ENCODE measurements at places on chromosomes 12 and 14.
A peak's percentile ranks its signal among the peaks of the same experiment; 100 is the strongest.

GRCh38 chr14:95274874-95275273 lies 44.8 kb downstream of the CLMN start:
- no peak for DNase-seq

- DNase-seq = peak; percentile 34
Observed at GRCh38 chr14:39469094-39469710, 37.0 kb upstream of the FBXO33 start.

DNA sequence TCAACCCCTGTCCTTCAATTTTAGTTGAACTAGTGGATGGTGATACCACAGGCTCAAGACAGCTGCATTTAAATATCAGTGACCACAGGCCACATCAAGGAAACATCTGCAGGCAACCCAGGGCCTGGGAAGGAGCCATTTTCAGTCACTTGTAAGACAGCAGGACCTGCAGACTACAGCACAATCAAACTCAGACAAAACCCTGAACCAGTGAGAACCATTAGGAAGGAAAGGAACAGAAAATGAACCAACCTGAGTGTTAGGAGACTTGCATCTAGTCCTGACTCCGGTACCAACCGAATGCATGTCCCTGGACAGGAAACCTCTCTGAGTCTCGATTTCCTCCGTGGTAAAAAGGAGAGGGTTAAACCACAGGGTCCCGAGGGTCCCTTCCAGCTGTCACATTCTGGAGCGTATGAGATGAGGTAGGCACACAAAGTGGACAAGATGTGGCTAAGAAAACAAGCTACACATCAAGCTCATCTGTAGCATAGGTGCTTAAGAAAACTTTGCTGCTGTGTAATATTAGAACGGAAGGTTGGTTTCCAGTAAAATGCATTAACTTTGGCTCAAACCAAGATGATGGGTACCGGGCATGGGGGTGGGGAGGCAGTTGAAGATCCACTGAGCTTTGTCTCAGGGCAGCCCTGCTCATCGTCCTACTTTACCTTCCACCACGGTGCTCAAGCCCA lies 1.6 kb upstream of the CDKN1B start:
- DNase-seq = no peak

GRCh38 chr14:73606271-73606670 lies 6.0 kb upstream of the ACOT6 start:
- DNase-seq = no peak

DNA sequence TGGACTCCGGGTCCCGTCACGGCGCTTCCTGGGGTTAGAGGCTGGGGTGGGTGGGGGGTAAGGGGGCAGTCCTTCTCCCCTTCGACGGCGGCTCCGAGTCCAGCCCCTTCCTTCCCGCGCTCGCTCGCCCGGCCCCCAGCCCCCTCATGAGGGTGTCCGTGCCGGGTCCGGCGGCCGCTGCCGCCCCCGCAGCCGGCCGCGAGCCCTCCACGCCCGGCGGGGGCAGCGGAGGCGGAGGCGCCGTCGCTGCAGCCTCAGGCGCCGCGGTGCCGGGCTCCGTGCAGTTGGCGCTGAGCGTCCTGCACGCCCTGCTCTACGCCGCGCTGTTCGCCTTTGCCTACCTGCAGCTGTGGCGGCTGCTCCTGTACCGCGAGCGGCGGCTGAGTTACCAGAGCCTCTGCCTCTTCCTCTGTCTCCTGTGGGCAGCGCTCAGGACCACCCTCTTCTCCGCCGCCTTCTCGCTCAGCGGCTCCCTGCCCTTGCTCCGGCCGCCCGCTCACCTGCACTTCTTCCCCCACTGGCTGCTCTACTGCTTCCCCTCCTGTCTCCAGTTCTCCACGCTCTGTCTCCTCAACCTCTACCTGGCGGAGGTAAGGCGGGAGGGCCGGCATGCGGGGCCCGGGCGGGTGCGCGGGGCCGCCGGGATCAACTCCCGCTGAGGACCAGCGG lies 500 bp downstream of the GPR137C start:
- DNase-seq = no peak

- no peak for DNase-seq
Observed at GRCh38 chr12:132174839-132175490, 30.7 kb downstream of the NOC4L start.

DNA sequence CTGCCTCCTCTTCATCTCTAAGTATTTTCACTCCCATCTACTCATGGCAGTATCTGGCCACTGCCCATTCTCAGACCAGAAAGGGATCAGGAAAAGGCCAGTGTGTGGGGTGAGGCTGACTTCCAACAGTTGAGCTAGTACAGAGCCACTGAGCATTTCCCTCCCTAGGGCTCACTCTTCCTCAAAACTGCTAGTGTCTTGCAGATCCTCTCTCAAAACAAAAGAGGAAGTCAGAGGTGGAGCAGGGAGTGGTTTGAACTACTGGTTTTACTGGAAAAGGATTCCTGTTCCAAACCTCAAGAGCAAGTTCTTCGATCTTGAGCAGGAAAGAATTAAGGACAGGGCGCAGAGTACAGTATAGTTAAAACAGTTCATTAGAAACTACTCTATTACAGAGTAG lies 11.7 kb upstream of the RNASE10 start:
- DNase-seq = no peak

DNA sequence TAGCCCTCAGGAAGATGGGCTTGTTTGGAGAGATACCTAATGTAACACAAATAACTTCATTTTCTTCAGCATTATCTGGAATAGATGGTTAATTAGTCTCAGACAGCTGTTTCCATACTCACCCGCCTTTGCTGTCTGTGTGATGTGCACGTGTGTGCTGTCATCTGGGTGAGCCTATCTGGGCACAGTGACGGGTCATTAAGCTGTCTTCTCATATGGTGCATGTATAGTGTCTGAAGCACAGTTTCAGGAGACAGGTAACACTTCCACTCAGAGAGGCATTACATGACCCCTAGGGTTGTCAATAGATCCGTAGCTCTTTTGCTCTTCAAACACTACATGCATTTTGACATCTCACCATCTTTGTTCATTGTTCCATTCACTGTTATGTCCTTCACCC lies 493.3 kb downstream of the APAF1 start:
- no peak for DNase-seq

DNA sequence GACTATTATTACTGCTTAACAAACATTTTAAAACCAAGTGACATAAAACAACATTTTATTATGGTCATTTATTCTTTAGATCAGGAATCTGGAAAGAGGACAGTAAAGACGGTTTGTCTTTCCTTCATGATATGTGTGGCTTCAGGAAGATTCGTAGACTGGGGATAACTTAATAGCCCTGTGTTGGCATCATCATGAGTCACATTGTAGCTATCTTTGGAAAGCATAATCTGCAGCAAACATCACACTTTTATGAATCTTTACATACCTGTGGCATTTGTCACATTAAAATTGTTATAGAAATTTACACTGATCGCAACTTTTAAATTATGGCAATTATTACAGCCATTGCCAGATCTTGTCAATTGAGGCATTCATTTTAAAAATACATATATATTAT lies 397.1 kb downstream of the NOVA1 start:
- no peak for DNase-seq

DNA sequence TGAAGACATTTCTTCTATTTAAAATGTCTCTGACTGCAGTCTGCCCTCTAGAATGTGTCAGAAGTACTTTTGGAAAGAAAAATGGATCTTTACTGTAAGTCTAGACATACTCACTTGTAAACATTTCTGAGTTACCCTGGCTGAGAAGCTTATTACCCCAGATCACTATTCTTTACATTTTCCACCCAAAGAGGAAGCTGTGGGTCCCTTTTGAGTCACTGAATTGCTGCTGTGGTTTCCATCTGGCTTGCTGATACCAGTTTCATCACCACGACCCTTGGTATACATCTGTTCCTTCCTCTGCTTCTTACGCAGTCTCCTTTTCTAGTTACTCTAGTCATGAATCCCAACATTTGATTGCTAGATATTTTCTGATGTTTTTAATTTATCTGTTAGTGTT lies 20.2 kb upstream of the CLEC4D start:
- no peak for DNase-seq

GRCh38 chr12:7793211-7793610 lies 4.0 kb downstream of the NANOG start:
- DNase-seq = no peak

DNA sequence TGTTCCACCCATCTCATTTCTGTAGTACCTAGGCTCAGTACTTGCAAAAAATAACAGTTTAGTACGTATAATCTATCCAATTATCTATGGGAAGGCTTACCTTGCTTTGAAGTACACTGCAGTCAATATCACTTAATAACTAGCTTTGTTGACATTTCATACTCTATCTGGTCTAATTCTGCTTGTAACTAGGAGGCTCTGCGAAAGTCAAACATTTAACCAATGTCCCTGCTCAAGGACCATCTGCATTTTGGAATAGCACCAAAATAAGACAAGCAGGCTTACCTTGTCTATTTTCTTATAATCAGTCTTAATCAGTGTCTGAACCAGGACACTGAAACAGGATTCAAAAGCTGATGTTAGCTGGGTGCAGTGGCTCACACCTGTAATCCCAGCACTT lies 39.9 kb downstream of the SLC25A47 start:
- no peak for DNase-seq

GRCh38 chr14:90299408-90299807 lies 32.3 kb downstream of the NRDE2 start:
- DNase-seq = no peak

- DNase-seq = no peak
Observed at GRCh38 chr12:106893451-106893850, 62.3 kb upstream of the TMEM263 start.

DNA sequence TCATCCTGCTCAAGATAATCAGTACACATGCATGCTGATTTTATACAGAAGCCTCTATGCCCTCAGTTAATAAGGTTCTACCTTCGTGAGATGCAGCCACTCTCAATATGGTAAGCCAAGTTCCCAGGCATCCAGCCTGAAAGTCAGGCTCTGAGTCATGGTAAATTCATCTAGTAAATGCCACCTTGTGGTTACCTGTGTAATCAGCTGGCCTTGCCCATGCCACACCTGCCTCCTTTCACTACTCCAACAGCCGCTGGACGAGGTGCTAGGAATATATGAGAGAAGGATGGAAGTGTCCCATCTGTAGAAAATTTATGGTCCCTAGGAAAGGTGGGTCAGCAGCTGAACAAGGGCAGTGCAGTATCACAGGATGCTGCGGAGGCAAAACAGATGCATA lies 207.3 kb downstream of the SSPN start:
- no peak for DNase-seq

DNA sequence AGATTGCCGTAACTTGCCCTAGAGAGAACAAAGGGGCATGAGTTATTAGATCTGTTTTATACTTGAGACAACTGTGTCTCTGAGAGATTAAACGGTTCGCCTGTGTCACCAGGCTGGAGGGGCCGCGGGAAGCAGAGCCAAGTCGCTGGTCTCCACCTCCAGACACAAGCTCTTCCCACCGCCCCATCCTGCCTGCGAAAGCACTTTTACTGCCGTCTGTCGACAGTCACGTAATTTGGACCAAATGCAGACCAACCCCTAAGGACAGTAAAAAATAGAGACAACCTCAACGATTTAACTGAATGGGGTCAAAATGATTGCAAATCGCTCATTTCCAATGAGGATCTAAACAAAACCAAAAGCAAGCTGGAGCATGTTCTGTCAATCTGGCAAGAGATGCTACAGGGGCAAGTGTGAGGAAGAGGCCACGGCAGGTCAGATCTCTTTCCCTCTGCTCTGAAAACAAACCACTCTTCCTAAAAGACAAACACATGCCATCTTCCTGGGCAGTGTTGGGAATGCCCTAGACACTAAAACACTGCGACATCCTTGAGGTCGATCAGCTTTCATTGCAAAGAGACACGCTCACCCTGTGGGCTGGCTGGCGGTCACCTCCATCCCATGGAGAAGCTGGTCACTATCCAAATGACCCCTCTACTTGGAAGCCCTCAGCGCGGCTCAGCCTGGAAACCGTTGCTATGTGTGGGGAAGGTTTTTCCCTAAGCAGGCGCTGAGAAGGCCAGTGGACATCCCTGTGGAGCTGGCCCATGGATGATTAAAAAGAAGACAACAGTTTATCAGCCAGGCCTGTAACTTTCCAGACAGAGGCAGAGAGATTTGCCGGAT lies 17.1 kb downstream of the GSC start:
- DNase-seq = no peak

DNA sequence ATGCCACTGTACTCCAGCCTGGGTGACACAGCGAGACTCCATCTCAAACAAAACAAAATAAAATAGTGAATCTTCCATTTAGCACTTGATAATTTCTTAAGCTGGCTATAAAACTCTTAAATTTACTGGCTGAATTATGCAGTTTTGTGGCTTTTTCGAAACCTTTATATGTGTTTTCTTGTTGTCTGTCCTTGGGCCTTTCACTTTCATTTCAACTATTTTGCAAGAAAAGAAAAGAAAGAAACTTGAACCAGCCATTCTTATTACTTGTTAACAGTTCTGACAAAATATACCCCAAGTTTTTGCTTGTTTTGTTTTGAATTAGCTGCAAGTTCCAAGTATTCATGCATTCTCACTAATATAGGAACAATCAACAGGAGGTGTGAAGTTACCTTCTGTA lies 42.8 kb downstream of the PRICKLE1 start:
- no peak for DNase-seq

DNA sequence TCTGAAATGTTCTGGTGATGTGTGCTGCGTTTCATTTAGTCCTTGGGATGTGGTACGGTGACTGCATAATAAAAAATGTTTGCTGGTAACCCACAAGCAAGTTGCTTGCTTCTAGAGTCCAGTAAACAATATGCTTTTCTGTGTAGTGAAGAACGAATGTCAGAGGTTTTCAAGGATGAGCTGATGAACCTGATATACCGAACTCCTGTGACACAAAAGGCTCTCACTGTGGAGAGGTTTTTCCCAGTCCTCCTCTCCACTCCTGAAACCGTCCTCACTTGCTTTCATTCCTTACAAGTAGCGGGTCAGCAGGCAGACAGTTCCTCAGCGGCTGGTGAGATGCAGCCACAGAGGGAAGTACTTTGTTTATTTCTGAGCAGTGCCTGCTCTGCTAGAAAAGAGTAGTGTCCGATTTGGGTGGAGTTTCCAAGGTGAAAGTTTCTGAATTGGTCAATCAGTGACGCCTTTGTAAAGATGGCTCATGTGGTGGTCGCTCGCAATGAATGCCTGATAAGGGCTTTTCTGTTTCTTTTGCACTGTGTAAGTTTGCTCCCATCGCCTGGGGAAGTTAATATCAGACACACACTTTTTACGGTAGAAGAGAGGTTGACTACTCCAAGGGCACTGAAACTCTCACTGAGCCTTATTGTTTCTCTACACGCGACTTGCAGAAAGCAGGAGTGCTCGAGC lies 3.0 kb downstream of the ETV6 start:
- DNase-seq = peak; percentile 42

GRCh38 chr14:93533842-93534241 lies 103.1 kb downstream of the UNC79 start:
- DNase-seq = no peak
